ENCODE measurements at places on chromosomes 1 and 21. TPM values are rescaled to one million over a fixed set of nuclear protein-coding genes. Genes with fewer than 3 reads are reported as not detected.

GRCh38 chr1:18939398-18940302, 16.8 kb downstream of the IFFO2 start:
- no peak for DNase-seq

DNA sequence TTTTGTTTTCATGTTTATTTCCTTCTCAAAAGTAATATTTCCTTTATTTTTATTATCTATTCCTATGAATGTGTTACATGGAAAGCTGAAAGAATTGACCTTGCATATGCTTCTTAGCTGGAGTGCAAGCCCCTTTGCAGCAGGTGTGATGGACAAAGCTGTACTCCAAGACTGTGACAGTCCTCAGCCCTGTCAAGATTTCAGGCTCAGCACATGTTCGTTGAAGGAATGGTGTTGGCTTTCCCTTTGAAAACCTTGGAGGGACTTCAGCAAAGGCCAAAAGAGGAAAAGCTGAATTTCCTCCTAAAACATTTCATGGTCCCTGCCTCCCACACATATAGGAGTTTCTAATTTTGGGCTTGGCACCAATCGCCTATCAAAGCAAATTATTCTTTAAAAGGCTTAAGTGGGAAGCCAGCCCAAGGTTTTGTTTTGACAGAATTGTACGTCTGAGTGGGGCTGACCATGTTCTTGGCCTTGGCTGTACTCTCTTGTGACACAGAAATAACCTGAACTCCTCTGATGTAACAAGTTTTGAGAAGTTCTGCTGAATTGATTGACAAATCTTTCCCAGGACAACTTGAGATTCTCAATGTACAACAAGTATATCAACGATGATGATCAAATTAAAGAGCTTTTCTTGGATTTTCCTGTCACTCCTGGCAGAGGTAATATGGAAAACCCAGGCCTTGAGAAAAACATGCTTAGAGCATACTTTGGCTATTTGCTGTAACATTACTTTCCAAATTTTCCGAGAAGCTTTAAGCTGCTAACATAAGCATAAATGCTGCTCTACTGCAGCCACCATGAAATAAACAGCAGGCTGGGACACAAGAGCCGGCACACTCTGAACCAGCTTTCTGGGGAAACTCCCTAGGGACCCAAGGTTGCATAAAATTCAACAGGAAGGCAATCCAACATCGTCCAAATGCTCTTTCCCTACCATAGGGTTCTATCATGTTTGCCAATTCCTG, 135.7 kb upstream of the ZNF648 start:
- no peak for DNase-seq

DNA sequence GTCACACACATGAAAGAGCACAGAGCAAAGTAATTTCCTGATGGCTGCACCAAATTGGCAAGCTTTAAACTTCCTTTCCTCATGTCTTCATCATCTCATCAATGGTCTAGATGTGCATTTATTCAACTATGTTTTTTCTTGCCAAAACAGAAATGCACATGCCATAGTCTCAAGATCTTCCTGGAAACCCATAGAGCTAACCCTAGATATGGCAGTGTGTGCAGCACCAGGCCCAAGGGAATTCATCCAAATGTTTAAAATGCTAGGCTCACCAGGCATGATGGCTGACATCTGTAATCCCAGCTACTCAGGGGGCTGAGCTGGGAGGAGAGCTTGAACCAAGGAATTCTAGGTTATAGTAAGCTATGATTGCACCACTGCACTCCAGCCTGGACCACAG, 31.2 kb upstream of the PALMD start:
- DNase-seq = no peak

- no peak for DNase-seq
Observed at GRCh38 chr1:209029737-209030136, 553.8 kb upstream of the CAMK1G start.

C1orf226 gene
- 0.14 TPM for total RNA-seq

BARHL2 gene
- not detected for total RNA-seq

Data from activated naive CD4-positive, alpha-beta T cell treated with anti-CD3 and anti-CD28 coated beads, Interleukin-2, amount 50 U/mL, for 72 hours (primary cell).